T-helper 22 cell (primary cell): ENCODE measurements at places on chromosomes 11 and 22.

- DNase-seq, result no peak
These were observed 52.0 kb downstream of the CASP12 start for GRCh38 chr11:104846216-104846615.

DNA sequence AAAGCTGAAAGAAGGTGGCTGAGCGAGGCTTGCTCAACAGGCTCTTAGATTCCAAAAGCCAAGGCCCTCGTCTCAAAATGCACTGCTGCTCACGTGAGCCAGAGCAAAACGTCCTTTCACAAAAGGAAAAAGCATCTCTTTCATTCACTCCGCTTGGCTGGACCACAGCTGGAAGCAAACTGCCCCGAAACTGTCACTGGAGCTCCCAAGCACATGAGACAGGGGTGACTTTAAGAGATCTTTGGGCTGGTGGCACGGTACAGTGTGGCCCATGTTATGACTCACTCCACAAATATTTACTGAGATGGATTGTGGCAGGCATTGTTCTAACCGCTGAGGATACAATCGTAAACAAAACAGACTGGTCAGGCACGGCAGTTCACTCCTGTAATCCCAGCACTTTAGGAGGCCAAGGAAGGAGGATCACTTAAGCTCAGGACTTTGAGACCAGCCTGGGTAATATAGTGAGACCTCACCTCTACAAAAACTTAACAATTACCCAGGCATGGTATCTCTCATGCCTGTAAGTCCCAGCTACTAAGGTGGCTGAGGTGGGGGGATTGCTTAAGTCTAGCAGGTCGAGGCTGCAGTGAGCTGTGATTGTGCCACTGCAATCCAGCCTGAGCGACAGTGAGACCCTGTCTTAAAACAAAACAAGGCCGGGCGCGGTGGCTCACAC, 3.6 kb downstream of the PLA2G6 start:
- no peak for DNase-seq

DNA sequence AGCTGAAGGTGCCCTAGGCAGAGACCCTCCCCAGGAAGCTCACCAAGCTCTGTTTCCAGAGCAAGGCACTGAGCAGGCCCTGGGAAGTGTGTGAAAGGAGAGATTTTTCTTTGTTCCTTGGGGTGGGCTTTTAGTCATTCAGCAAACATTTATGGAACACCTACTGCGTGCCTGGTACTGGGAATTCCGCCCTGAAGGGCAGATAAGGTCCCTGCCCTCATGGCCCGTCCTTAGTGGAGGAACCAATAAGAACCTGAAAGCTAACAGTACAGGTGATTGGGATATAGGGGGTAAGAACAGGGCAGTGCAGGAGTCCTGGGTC, 3.9 kb downstream of the TMEM134 start:
- DNase-seq, result no peak

GRCh38 chr11:66293777-66294625, 2.3 kb downstream of the TMEM151A start:
- no peak for DNase-seq

GRCh38 chr11:14554959-14555358, 34.8 kb upstream of the PSMA1 start:
- DNase-seq, result no peak

- DNase-seq, result no peak
These were observed 47.2 kb upstream of the MPEG1 start for GRCh38 chr11:59259867-59260475.

DNA sequence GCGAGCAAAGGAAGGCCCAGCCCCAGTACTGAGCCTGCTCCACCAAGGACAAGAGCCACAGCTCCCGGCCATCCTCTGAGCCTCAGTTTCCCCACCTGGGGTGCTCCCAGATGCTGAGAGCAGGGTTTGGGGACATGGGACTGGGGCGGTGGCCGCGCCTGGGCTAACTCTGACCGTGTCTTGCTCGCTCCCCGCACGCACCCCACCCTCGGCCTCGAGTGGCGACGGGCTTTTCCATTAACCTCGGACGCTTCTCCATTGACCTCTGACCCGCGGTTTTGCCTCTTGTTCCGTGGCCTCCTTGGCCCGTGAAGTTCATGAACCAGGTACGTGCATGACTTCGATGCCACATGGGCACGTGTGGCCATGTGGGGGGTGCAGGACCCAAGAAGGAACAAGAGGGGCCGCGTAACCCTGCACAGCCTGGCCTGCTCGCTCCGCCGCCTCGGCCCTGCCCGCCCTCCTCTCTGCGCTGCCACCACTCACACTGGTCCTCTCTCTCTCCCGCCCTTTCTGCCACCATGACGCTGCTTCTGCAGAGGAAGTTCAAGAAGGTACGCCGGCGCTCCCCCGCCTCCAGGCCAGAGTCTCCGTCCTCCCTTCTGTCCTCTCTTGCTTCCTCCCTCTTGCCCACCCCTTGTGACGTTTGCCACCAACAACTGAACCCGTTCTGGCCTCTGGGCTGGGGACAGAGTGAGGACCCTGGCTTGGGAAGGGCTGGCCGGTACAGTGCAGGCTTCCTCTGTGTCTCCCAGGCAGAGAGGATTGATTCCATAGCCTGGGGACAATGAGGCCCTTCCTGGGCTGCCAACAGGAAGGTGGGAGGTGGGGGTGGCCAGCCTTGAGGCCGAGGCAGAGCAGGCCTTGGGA, 6.9 kb downstream of the TNNT3 start:
- DNase-seq, result no peak
